Activated gamma-delta T cell (primary cell): ENCODE measurements at places on chromosomes 4 and X.
A peak's percentile ranks its signal among the peaks of the same experiment; 100 is the strongest.

- DNase-seq: no peak
These were observed 87.4 kb downstream of the ATXN3L start for GRCh38 chrX:13232484-13232883.

GRCh38 chr4:6771229-6771671 lies 11.3 kb upstream of the KIAA0232 start:
- no peak for DNase-seq

GRCh38 chr4:135144498-135144897 lies 942.9 kb upstream of the PABPC4L start:
- DNase-seq: no peak

- DNase-seq: no peak
These were observed 27.8 kb upstream of the HNRNPD start for GRCh38 chr4:82401600-82401999.

GRCh38 chrX:135295238-135295943 lies 13.9 kb upstream of the ETDC start:
- peak; percentile 11 for DNase-seq

- no peak for DNase-seq
These were observed 39.9 kb downstream of the PSAPL1 start for GRCh38 chr4:7394681-7395451.

DNA sequence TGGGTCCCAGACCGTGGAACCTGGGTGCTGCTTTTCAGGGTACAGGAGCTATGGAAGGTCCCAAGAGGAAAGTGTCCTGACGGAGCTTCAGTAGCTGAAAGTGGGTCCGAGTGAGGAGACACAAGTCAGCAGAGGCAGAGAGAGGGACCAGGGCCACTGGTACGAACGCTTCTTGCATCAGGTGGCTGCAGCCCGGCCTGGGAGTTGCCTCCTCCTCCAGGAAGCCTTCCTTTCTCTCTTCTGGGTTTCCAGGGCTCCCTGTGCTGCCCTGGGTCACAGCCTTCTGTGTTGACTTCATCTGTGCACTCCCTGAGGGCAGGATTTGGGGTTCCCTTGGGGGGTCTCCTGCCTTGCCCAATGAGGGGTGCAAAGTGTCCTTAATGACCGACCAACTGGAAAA lies 94.5 kb downstream of the SORCS2 start:
- DNase-seq: no peak

DNA sequence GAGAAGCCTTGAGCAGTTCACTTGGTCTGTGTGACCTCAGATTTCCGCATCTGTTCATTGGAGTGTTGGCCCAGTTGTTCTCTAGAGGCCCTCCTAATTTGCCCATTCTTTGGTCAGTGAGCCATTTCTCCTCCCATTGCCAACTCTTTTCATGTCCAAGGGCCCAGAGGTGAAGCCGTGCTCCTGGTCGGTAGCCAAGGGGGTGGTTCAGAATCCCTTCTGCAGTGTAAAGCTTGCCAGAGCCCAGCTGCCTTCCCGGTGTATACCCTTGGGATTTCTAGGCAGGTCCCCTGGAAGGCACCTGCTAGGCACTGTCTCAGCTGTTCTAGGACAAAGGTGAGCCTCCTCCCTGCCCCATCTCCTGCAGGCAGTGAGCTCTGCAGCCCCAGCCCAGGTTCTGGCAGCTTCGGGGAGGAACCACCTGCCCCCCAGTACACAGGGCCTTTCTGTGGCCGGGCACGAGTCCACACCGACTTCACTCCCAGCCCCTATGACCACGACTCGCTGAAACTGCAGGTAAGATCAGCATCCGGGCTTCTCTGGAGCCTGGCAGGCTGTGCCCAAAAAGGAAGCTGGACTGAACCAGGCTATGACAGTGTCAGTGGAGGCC lies 12.3 kb downstream of the SASH3 start:
- DNase-seq: no peak

DNA sequence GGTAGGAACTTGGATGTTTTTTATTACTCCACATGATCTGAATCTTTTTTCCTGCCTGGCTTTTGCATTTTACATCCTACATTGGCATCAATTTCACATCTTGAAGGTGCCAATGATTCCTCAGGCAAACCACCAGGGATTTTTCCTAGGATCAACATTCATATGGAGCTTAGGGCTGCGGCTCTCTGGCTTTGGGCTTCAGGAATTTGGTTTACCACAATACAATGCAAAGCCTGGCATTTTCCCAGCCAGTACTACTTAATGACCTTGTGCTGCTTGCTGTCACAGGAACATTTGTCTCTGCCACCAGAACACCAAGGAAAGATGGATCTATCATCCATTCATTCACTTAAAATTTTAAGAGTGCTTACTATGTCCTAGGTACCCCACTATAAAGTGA lies 180.7 kb downstream of the PDGFC start:
- DNase-seq: no peak

DNA sequence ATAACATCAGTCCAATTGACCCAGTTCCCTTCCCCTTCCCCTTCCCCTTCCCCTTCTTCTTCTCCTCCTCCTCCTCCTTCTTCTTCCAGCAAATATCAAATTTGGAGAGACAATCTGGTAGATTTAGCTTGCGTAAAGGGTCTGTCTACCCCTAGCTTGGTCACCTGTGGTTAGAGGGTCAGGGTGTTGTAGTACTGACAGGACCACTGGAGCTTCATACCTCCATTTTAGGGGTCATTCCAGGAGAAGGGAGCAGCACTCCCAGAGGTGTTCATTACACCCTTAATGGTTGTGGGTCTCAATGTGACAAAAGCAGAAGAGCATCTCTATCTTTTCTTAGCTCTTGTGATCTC lies 3.7 kb upstream of the FGB start:
- no peak for DNase-seq

DNA sequence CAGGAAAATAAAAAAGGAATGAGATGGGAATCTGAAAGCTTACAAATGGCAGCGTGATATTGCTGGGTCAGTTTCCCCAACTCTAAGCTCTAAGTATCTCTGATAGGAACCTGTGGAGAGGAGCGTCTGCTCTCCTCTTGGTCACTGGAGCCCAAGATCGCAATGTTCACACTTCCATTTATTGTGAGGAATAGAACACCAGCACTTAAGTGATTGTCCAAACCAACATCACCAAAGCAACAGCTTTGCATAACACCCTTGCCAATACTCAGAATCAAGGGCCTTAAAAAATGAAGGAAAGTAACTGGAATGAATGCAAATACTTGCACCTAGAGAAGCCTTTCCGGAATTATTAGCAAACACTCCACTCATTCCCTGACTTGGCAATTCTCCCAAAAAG lies 46.8 kb upstream of the ATXN3L start:
- no peak for DNase-seq

DNA sequence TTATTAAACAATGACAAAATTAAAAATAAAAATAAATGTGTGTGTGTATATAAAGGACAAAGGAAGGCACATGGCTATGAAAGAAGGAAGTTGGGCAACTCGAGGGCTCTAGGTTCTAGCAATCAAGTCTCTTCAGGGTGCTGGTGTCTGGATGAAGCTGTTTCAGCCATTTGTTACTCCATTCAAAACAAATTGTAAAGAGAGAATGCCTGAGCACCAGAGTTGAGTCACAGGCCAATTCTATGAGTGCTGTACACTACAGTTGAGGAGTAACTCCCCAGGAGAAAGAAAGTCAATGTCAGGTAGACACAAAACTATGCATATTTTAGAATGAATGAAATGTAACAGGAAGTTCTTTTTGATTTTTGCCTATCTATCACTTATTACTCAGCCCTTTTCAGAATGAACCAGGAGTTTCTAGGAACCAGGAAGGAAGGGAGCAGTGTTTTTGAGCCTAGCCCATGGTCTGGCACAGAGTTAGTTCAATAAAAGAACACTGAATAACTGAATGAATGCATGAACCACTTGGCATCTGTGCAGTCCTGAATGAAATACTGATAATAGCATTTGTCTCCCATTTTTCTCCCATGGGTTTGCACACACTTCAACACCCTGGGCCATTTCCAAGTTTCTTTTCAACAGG lies 151.7 kb upstream of the CPEB2 start:
- no peak for DNase-seq

- DNase-seq: no peak
These were observed 51.2 kb downstream of the ZNF827 start for GRCh38 chr4:145887241-145887991.

- DNase-seq: no peak
These were observed 73.6 kb downstream of the FGFBP1 start for GRCh38 chr4:15864651-15865566.

- no peak for DNase-seq
These were observed 72.7 kb upstream of the TENM3 start for GRCh38 chr4:182170417-182170935.

DNA sequence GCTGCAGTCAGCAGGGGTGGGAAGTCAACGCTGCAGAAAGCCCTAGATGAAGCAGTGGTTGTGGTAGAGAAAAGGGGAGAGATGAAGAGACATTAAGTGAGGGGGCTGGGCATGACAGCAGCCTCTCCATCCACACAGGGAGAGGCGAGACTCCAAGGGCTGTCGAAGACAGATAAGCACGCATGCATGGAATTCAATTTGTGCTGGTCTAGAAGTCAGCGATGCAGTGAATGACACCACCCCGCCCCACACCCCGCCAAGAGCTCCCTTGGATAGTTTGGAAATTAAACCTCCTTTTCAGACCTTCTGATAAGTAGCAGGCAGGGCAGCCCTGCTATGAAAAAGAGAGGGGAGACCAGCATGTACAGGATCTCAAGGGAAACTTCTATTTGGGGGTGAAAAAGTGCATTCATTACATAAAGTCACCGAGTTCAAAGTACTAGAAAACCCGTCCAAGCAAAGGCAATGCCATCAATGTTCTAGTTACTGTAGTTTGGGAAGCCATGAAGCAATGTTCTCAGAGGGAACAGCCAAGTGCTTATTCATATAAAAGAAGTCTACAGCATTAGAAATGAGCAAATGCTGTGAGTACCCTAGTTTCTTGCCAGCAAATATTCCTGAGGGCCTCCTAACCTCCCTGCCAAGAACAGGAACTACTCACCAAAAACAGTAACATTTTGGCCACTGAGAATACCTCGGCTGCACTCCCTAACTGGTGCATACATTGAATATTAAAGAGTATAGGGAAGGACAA lies 152.3 kb upstream of the ANXA10 start:
- no peak for DNase-seq

- DNase-seq: no peak
These were observed 542.3 kb downstream of the BCOR start for GRCh38 chrX:39555431-39555830.

- DNase-seq: no peak
These were observed 11.0 kb downstream of the LHFPL1 start for GRCh38 chrX:112668476-112669409.

GRCh38 chr4:68951078-68951805 lies at the start of gene UGT2A3:
UGT2A3 (minus strand) TSS chr4:68951804; CDS start chr4:68951760, 44 bp downstream.
- no peak for DNase-seq

DNA sequence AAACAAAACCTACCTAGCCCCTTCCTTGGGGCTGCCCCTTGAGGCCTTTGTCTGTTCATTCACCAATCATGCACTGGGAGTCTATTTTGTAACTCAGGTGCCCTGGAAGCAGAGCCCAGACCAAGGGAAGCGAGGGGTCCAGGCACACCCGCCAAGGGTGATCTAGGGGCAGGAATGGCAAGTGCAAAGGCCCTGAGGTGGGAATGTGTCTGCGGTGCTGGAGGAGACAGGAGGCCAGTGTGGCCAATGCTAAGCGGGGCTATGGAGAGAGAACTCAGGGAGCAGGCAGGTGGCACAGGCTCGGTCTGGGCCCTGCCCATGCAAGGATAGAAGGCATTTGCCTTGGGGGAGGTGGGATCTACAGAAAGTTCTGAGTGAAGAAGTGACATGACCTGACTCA lies 3.5 kb upstream of the SH3BP2 start:
- DNase-seq: no peak

GRCh38 chrX:152806035-152806434 lies 24.5 kb downstream of the CETN2 start:
- no peak for DNase-seq
